Activated T-helper 1 cell treated with anti-CD3 and anti-CD28 coated beads, Interleukin-2, amount 50 U/mL, for 16 hours (primary cell): ENCODE measurements at places on chromosomes 7 and 10.

- no peak for DNase-seq
Observed at GRCh38 chr10:126017961-126018560, 121.7 kb downstream of the FANK1 start.

GRCh38 chr7:101620991-101621390 is 8.1 kb downstream of the MYL10 start:
- no peak for DNase-seq

- no peak for DNase-seq
Observed at GRCh38 chr10:23404461-23404980, 34.4 kb upstream of the OTUD1 start.

DNA sequence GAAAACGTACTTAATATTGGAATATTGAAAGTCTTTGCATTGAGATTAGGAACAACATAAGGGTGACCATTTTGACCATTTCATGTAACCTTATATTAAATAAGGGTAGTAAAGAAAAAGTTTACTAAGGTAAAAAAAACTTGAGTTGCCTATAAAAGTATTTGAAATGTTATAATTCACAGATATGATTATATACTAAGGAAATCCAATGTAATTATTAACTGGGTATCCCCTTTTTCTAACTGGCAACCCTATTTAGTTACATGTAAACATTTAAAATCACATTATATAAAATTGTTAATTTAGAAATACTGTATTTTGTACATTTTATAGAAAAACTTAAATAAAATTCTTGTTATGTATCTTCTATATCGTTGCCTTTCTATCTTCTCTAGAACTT is 64.2 kb downstream of the TRIM24 start:
- DNase-seq = no peak

GRCh38 chr7:52285689-52286088 is 749.7 kb upstream of the POM121L12 start:
- DNase-seq = no peak

GRCh38 chr7:45123913-45124710 is 12.6 kb upstream of the TBRG4 start:
- no peak for DNase-seq
